ENCODE measurements at places on chromosomes 2 and 18.

DNA sequence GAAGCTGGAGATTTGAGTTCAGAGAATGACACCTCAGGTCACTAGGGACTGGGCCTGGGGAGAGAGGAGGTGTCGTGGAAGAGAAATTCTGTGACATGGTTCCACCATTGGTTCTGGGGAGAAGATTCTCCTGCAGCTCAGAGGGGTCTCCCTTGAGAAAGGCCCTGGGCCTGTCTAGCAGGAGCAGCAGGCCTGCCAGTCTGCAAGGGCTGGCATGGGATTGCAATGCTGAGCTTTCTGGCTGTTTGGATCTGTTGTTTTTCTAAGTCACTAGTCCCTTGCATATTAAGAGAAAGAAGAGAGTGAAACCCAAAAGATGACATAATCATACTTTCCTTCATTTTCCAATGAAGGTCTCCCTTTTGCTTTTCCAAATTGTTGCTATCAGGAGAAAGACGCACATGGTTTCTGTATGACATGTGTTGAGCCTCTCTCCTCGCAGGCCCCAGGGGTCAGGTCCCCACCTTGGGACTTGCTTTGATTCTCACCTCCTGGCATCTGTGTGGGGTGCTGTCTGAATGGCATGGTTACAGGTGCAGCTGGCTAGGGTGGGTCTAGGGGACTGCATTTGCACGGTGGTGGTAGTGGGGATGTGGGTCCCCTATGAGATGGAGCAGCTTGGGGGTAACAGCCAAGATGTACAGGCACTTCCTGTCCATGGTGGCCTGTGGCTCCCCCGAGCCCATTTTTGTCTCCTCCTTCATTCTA lies 117.8 kb downstream of the GLI2 start:
- DNase-seq: no peak

GRCh38 chr2:241105641-241106040 lies 3.6 kb upstream of the MTERF4 start:
- DNase-seq: peak; percentile 50

- no peak for DNase-seq
Observed at GRCh38 chr2:70204452-70204851, 13.6 kb upstream of the C2orf42 start.

- no peak for DNase-seq
Observed at GRCh38 chr18:63476668-63477067, at the start of gene SERPINB5. TSS of gene SERPINB5 (plus strand) at chr18:63476958. CDS start at chr18:63484429, 7,471 bp downstream.

DNA sequence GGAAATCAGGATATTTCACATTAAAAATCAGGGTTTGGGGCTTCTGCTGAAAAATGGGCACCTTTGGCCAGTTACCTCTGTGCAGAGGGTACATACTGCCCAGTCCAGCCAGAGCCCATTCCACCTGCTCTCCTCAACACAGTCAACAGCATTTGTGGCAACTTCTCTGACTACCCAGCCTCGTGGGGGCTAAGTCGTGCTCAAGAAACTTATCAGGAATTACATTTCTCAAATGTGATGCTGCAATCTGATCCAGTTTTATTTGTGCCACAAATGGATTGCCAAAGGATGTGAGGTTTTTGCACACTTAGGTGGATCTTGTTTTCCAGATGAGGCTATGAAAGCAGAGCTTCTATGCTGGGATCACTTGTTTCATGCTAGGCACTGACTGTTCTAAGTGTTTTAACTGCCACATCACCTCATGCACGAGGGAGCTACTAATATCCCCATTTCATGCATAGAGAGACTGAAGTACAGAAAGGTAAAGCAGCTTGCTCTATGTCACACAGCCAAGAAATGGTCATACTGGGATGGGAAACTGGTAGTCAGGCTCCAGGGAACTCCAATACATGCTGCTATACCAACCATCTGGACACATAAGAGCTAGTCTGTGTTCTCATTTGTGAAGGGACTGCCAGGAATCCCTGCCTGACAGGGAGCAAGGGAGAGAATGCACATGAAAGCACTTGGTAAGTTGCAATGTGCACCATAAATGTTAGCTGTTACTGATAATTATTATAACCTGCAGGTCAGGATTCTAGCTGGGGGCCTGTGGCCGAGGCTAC lies 89.0 kb upstream of the HK2 start:
- DNase-seq: no peak

GRCh38 chr2:200426754-200427153 lies 83.1 kb downstream of the KCTD18 start:
- DNase-seq: no peak

DNA sequence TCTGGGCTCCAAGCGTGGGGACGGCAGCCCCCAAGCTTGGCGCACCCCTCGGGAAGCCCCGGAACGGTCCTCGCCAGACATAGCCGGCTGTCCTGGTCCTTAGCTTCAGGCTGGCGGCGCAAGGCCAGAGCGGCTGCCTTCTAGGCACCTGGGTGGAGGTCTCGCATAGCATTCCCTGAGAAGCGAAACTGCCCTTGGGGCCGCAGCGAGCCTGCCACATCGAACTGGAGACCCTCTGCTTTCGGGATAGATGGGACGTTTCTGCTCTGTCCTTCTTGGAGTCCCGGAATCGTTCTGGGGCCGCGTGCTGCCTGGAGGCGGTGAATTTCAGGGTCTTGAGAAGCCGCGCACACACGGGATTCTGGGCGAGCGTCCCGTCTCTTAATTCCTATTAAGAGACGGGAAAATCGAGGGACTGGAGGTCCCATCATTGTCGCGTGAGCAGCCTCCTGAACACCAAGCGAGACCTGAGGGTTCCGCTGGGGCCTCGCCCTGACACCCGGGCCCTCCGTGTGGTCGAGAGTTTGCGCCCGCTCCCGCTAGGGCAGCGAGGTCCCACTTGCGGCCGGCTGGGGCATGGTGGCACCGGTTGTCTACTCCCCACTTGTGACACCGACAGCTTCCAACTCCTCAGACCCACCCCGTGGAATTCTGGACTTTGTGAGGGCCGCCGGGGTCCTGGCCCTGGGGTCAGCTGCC lies 9.7 kb upstream of the EN1 start:
- peak; percentile 54 for DNase-seq

GRCh38 chr18:24662412-24662821 lies 202.0 kb downstream of the HRH4 start:
- DNase-seq: no peak

DNA sequence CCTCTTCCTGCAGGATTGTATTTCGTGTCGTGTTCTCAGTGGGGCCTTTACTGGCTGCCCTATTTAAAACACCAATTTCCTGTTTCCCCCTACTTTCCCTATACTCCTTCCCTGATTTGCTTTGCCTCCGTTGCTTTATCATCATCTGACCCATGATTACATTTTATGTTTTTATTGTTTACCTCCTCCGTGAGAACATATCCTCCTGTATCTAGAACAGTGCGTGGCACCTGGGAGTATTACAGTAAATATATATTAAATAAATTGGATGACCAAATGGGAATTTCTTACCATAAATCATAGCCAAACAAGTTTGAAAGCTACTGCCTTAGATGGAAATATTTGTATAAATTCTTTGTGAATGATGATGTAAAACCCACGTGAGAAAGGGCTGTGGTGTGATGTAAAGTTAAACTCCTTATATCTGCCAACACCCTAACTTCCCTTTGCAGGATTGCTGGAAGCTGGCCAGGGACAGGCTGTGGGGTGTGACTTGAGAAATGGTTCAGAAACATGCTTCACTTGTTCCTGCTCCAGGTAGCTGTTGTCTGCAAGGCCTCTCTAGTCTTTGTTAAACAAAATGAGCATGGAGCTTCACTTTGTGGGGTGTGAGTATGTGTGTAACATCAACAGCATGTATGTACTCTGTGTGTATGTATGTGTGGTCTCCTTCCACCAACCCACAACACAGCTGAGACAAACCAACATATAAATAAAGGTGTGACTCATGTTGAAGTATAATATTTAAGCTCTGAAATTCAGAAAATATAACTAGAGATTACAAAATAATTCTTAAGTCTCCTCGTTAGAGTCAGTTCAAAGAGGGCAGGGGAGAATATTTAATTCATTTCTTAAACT lies 40.3 kb downstream of the LHCGR start:
- DNase-seq: no peak

- no peak for DNase-seq
Observed at GRCh38 chr2:133985563-133985962, 268.3 kb upstream of the MGAT5 start.

DNA sequence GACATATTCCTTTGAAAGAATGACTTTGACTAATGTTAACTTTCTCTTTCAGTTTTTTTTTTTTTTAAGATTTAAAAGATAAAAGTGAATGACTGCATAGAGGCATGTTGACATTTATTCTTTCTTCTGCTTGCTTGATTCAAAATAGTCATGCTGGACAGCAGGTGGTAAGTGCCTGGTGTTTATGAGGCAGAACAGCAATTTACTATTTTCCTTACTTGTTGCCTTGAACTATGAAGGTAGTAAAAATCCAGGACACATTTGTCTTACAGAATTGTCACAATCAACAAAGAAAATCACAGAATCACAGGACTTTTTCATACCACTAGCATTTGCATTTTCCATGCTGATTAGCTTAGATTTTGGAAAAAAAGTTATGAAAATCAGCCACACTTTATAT lies 388.3 kb downstream of the CTNNA2 start:
- no peak for DNase-seq

DNA sequence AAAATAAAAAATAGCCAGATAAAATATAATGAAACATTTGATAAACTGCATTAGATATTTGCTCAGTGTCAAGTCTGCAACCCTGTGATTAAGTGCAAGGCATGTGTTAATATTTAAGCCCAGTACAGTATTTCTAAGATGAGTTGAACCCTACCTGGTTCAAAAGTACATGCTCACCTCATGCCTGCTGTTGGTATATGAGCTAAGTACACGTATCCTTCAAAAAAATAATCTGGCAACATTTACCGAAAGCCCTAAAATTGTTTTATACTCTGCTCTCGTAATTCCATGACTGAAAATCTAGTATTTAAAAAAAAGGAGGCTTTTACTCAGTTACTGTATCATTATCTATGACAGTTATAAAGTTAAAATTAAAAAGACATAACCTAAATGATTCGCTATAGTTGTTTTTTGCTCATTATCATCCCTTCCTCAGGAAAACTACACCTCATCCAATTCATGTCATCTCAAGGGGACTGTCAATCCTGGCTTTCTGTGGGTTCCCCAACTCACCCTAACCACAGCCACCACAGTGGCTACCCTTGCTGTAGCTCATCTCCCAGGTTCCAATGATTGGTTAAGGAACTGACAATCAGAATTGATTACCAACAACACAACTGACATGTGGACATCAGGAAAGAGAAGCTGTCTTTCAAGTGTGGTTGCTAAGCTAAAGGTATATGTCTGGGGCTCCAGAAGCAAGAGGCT lies 10.6 kb downstream of the TLK1 start:
- no peak for DNase-seq

GRCh38 chr2:23698116-23698693 lies 228.7 kb downstream of the ATAD2B start:
- DNase-seq: peak; percentile 19

GRCh38 chr2:10919771-10920621 lies 8.3 kb downstream of the KCNF1 start:
- DNase-seq: no peak

DNA sequence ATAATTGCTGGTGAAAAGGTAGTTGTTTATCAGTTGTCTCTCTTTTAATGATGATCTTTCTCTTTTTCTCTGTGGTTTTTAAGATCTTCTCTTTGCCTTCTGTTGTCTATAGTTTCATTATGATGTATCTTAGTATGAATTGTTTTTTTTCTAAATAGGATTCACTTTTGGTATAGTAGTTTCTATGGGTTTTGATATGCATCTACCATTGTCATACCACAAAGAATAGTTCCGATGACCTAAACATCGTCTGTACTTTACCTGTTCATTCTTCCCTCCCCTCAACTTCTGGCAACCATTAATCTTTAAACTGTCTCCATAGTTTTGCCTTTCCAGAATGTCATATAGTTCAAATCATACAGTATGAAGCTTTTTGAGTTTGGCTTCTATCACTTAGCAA lies 19.6 kb downstream of the RDH14 start:
- no peak for DNase-seq

DNA sequence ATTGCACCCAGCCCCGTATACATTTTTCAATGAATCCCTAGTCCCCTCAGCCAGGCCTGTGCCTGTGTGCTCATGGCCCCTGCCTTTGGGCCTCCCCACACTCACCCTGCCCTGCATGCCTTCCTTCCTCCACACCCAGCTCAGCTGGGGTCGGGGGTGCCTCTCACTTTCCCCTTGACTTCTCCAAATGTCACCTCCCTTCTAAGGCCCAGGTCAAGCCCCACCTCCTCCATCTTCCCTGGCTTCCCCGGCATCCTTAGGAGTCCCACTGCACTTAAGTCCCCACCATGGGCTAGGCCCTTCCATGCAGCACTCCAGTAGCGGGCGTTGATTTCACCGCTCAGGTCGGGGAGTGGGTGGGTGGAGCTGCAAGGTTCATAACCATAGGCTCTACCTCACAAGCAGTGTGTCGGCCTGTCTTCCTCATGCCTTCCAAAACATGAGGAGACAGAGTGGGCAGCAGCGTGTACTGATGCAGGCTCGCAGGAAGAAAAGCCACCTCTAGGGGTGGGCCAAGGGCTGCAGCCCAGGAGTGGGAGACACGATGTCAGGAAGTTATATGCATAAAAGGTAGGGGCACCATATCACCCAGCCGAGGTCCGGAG lies 47.7 kb downstream of the DNMT3A start:
- no peak for DNase-seq

- no peak for DNase-seq
Observed at GRCh38 chr18:63892566-63892965, 5.1 kb downstream of the SERPINB2 start.

DNA sequence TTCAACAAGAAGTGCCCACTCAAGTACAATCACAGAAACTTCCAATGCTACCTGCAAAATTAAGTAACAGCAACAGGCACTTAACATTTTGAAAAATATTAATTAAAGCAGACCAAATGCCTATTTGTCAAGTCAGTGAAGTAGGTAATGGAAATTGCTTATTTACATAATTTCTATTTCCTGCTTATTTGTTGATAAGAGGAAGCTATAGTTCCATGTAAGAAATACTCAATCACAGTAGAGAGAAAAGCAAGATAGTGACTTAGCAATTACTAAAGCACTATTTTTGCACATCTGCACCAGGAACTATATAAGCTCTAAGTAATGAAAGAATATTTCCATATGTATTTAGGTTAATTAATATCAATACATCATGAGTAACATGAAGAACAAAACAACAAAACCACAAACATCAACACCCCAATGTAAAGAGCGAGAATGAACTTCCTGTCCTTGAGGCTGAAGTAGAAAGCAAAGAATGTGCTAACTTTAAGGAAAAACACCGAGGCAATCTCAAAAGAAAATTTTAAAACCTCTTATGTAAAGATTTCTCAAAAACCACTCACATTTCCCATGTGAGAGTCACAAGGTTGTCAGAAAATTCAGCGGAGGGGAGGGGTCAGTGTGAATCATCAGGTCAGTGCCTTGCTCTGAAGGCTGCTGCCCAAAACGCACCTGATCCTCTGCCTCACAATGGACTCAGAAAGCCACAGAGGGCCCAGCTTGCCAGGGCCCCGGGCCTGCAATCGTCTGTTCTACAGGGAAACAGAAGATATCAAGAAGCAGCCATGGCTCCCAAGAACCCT lies 12.5 kb downstream of the NPC1 start:
- DNase-seq: no peak

All from coronary artery (tissue), 2 donors.